AG09319 (cell line): ENCODE measurements at places on chromosomes 7 and 10.

DNA sequence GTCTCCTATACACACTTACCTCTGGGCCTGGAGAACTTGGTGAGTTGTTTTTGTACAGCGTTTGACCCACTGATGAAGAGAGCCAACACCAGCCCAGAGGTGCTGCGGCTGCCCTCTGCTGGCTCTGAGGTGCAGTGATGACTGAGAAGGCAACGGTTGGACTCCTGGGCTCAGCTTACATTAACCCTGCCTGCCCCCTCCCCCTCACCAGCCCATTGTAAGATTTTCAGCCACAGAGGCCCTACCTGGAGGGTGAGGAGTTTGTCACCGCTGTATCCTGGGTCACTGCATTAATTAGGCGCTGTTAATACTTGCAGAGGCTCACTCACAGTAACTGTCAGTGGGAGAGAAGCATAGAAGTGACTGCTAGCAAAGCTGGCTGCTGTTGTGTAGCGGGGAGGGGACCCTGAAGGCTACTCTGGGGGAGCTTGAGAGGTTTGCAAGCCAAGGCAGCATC, 19.0 kb upstream of the ANKRD2 start:
- no peak for DNase-seq

DNA sequence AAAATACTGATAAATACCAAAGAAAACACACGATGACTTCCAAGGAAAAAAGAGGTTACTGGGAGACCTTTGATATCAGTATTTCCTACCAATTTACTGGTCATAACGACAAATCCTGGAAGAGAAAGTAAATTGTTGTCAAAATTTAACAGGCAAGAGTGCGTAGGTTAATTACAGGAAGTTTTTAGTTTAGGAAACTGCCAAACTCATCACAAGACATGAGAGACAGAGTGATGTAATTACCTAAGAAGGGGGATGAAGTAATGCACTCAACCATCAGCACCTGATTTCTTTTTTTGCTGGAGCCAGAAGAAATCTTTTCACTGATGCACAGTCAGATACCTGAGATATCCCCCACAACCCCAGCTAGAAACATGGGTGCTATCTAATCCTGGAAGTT, 16.8 kb downstream of the MACC1 start:
- DNase-seq, result no peak

GRCh38 chr7:1012004-1012715, 29.2 kb downstream of the CYP2W1 start:
- no peak for DNase-seq

GRCh38 chr7:42107484-42108240, 129.3 kb downstream of the GLI3 start:
- DNase-seq, result no peak

GRCh38 chr10:13296476-13296875, 3.4 kb downstream of the PHYH start:
- no peak for DNase-seq

GRCh38 chr10:56586461-56586891, 225.4 kb upstream of the ZWINT start:
- no peak for DNase-seq

DNA sequence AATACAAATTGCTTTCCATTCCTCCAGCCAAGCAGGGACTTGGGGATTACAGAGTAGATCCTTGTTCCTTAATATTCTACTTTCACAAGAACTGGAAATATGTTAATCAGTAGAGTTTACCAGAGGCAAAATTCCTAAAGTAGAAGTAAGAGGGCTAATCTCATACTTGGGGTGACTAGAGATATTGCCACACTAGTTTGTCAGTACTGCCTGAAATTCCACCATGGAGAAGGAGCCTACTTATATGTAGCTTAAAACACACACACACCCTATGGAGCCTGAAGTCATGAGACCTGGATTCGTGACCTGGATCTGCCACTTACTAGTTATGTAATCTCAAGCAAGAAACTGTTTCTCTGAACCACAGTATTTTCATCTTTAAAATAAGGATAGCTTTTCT, 33.9 kb downstream of the STRIP2 start:
- DNase-seq, result peak; percentile 10

GRCh38 chr7:135620980-135621850, 41.1 kb upstream of the STMP1 start:
- DNase-seq, result peak; percentile 75

- DNase-seq, result no peak
Measured at GRCh38 chr7:40586197-40586596, 451.4 kb downstream of the SUGCT start.

DNA sequence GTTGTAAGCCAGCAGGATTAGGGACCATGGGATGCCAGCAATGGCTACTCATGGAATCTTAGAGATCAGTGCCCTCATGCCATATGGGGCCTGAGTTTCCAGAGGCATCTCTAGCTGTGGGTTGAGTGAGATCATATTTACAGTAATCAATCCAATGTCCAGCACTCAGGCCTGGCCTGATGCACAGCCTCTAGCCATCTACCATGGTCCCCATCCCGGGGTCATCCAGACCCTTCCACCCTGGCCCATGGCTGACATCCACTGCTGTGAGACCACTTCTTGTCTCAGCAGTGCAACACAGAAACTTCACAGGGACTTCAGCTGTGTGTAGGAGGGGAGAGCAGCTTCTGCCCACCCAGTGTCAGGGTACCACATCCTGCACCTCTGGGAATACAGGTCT, 6.5 kb upstream of the ADCY1 start:
- no peak for DNase-seq

DNA sequence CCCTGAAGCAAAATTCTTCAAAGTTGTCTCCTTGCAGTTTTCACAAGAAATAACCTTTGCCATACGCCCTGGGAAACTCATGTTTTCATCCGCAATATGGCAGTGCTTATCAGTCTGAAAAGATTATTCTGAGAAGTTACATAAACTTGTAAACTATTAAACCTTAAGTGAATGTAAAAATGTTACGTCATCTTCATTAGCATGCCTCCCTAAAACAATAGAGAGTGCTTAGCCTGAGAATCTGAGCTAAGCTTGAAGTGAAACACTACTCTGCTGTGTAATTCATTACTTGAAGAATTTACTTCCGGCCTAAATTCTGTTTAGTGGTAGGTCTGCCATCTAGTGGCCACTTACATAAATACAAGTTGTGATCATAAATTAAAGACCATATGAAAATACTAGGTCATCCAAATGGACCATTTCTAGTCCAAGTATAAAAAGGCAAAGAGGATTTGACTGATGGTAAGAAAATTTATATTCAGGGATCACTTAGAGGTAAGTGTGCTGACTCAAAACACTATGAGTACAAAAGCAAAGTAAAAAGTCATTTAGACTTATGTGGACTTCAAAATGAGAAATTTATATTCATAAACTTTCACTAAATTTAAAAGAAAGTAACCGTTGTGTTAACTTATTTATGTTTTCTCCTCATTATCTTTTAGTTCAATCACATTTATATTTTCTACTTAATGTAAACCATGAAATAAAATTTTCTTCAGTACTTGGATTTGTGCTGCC, 745.1 kb upstream of the LRRTM3 start:
- peak; percentile 3 for DNase-seq

- no peak for DNase-seq
Measured at GRCh38 chr10:121084675-121085070, 233.5 kb downstream of the WDR11 start.

- DNase-seq, result no peak
Measured at GRCh38 chr7:24201226-24201625, 82.8 kb upstream of the NPY start.

DNA sequence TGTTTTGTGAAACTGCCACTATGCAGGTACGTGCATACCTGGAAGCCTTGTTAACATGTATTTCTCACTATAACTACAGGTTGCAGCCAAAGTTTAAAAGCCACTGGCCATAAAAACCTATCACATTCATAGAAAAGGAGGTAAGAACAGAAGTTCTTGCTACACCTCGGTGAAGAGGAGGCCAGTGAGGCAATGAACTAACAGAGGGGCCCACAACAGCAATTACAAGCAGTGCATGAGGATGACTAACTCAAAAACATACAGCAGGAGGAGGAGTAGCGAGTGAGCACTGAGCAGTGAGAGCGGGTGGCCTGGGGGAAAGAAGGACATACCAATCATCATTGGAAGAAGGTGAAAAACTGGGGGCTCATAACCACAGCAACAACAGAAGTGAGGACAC, 51.6 kb downstream of the NUDCD3 start:
- no peak for DNase-seq

DNA sequence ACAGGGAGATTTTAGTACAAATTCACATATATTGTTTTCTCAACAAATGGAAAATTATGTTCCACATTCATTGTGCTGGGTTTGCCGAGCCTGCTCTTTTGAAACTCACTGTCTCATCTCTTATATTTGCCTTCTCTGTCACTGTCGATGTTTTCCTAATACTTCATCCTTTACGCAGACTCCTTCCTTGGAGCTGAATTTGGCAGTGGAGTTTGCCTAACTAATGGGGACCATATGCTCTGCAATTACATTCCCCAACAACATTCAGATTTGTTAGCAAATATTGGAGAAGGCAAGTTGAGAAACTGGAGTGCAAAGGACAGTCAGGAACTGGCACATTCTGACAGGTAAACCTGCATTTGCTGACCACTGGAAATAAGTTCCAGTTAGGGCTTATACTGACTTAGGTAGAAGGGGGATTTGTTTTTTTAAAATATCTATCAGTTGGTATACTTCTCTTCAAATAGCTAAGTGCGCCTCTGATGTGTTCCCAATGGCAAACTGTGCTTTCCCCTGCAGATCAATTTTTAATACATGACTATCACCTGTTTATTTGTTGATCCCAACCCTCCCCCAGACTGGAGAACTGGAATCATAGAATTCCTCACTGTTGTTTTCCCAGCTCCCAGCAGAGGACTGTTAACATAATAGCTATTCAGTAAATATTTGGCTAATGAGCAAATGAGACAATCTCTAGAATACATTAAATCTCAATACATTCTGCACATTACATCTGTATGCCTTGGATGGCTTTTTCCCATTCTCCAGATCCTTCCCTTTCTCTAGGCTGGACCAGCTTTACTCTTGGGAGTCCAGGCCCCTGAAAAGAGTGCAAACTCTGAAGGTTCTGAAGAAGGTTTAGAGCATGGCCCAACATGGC, 769.3 kb downstream of the KCNMA1 start:
- DNase-seq, result peak; percentile 65

DNA sequence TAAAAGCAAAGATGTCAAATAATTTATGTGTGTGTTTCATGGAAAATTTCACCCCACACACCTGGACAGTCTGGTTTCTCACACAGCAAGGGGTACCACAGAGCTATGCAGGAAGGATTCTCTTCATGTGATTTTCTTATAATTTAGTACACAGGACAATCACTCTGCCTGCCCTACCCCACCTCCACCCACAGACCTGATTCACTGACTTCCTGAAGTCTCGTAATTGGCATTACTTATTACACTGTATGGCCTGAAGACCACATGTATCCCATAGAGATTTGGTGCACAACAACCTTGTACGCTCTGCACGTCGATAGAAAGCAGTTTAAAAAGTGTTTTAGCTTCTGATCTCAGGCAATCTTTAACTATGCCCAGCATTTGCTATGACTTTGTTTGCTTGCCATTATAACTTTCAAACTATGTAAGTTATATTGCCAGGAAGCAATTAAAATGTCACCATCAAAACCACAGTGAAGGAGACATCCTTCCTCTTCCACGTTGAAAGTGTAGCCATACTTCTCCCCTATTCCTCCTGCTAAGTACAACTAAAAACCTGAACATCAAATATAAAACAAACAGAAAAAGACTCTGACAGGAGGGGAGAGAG, 279.4 kb upstream of the IMMP2L start:
- DNase-seq, result no peak

DNA sequence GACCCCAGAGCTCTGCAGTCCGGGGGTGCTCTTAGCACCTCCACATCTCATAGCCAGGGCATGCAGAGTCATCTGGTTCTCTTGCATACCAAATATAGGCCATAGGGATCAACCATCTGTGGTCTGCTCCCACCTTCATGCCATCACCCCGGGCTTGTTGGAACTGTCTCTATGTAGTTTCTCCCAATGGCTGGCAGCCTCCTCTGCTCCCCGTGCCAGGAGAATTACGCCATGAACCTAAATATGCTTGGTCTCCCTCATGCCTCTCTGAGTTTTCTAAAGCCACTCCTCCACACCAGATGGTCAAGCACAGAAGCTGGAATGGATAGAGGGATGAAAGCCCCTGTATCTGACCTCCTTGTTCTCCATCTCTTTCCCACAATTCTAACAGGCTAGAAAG, 302.6 kb upstream of the MYO3A start:
- no peak for DNase-seq

- no peak for DNase-seq
Measured at GRCh38 chr10:7773845-7774801, 13.7 kb downstream of the KIN start.

- no peak for DNase-seq
Measured at GRCh38 chr7:41003611-41003940, 699.3 kb downstream of the INHBA start.

DNA sequence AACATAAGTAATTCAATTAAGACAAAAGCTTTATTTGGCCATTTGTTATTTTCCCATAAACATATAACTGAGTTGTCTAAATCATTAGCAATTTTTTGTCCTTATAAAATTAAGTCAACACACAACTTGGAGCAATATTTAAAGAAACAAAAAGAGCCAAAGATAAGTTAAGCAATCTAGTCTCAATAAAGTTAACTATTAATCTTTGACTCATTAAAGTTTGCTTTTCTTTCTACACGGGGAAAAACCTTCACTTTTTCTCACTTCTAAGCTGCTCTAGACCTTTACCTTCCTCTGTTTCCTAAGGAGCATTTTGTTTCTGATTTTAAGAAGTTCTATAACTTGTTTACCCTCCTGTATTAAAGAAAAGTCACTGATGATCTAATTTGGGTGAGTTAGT, 867.1 kb upstream of the PHF14 start:
- DNase-seq, result no peak

DNA sequence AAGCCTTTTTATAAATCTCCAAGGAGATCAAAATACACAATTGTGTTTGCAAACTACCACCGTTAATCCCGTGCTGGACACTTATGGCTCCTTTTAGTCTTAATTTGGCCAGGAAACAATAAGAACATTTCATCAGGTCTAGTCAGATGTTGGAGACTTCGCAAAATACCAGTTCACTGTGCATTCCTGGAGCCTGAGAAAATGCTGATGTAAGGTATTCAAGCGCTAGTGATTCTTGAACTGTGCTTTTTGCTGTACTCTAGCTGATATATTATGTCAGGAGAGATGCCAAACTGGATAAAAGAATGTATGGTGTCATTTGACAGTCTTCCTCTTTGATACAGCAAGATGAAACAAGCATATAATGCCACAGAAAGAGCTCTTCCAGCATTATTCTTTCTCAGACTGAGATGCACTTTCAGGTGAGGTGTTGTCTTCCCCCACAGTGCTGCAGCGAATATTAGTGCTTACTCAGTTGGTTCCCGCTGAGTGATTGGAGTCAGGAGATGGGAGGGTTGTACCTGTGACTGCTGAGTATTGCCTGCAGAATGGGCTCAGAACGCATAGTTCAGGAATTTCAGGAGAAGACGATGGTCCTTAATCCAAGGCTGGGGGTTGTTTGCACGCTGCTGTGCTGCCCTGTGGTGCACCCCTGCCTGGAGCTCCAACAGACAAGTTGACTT, 59.2 kb downstream of the OGDH start:
- peak; percentile 22 for DNase-seq

- DNase-seq, result no peak
Measured at GRCh38 chr7:139762886-139763285, 14.9 kb downstream of the HIPK2 start.
